ENCODE measurements at places on chromosomes 5 and 9.
A peak's percentile ranks its signal among the peaks of the same experiment; 100 is the strongest.

DNA sequence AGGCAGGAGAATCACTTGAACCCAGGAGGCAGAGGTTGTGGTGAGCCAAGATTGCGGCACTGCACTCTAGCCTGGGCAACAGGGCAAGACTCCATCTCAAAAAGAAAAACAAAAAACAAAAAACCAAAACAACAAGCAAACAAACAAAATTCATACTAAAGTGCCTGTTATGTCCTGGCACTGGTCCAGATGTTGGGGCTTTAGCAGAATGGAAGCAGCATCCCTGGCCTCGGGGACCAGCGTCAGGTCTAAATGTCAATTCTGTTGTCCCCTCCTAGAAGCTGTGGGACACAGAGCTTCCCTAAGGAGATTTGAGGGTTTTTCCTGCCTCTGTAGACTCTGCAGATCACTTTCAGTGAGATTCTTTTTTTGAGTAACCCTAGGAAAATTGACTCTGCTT, 26.2 kb downstream of the PPARGC1B start:
- no peaks in the 10 kb centered on the region for H3K4me1 ChIP-seq
- H3K36me3 ChIP-seq: no peaks in the 10 kb centered on the region
- H3K27me3 ChIP-seq: peaks cover 4% of the 10 kb centered on the region
- no peak for DNase-seq
- no peak overlapping the region for H3K4me3 ChIP-seq

DNA sequence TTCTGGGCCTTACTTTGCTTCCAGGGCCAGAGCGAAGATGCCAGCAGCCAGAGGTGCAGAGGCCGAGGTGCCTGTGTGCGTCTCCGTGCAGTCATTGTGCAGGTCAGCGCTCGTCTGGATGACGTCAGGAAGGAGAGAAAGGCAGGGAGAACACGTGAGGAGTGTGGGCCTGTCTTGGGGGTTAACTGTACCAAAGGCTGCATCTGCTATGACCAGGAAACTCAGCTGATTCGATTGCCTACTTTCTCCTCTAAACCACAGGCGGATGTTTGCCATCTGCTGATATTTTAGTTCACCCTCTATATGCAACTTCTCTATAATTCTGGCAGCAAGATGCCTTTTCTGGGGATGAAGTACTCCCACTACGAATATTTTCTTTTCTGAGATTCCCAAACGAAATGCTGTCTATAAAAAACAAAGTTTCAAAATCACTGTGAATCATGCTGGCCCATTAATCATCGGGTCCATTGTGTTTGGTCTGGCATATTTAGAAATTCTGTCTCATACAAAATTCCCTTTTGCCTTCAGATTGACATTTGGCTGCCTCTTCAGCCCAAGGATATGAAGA, 24.8 kb downstream of the PCSK1 start:
- no peaks in the 10 kb centered on the region for H3K27me3 ChIP-seq
- H3K27ac ChIP-seq: no peak overlapping the region
- no peak for DNase-seq

DNA sequence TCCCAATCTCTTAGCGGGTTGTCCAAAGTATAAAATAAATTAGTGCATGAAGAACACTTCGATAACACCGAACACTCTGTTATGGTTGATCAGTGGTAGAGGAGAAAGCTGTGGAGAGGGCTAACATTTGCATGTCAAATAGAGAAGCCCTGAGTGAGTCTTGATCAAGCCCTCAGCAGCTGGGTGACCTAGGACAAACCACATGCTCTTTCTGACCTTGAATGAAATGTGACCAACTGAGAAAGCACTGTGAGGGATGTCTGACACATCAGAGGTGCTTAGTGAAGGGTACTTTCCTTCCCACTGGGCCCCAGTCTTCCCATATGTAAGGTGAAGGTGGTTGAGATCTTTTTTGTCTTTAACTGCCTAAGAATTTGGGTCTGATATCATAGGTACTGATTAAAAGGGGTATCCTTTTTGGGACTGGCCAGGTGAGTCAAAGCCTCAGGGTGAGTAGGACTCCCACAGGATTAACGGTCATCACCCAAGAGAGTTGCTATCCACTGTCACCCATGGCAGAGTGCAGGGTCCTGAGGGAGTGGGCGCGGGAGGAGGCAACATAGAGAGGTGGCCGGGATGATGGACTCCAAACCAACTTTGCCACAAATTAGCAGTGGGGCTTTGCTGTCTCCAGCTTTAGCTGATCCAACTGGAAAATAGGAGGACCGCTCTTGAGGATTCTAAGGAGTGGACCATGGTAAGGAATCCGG, 53.5 kb downstream of the KIF4B start:
- H3K27ac ChIP-seq: peak overlapping the region; percentile 22
- no peaks in the 10 kb centered on the region for H3K4me1 ChIP-seq
- DNase-seq: no peak

DNA sequence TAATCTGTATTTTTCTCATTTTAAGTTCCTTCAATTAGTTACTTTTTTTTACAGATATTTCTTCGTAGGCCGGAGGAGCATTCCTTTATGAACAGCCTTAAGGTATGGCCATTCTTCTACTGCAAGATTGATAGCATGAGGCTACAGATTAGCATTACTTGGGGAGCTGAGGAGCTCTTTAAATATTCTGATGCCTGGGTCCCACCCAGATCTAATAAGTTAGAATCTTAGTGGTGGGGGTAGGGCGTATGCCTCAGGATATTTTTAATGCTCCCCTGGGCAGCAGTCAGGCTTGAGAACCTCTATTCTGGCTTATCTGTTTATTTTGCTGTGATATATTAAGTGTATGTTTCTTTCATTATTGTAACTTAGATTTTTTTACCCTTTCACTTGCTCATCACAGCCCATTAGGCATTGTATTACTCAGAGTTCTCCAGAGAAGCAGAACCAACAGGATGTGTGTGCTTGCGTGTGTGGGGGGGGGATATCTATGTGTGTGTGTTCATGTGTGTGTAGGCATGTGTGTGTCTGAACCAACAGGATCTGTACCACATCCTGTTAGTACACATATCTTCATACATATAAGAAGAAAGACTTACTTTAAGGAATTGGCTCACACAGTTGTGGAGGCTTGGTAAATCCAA, 91.8 kb upstream of the MTAP start:
- DNase-seq: no peak
- H3K27ac ChIP-seq: no peak overlapping the region
- peaks cover 2% of the 10 kb centered on the region for H3K4me1 ChIP-seq
- H3K36me3 ChIP-seq: no peaks in the 10 kb centered on the region

DNA sequence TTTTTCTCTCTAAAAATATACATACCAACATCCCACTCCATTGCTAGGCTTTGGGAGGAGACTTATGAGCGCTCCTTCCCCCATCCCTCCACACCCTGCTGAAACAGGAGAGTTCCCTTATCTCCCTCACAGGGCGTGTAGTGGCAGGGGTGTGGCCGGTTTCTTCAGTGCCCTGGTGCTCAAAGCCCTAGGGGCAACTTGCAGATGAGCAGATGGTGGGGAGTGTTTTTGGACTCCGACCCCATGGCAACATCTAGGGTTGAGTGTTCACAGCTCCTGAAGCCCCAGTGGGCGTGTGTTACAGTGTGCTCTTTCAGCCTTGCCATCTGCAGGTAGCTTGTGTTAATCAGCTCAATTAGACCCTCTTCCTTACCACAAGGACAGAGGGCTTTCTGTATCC, 409.5 kb downstream of the MAT2B start:
- peaks cover 10% of the 10 kb centered on the region for H3K4me1 ChIP-seq
- H3K27me3 ChIP-seq: no peaks in the 10 kb centered on the region
- peaks cover 3% of the 10 kb centered on the region for H3K36me3 ChIP-seq
- no peak overlapping the region for H3K27ac ChIP-seq
- H3K4me3 ChIP-seq: no peak overlapping the region
- no peak for DNase-seq

DNA sequence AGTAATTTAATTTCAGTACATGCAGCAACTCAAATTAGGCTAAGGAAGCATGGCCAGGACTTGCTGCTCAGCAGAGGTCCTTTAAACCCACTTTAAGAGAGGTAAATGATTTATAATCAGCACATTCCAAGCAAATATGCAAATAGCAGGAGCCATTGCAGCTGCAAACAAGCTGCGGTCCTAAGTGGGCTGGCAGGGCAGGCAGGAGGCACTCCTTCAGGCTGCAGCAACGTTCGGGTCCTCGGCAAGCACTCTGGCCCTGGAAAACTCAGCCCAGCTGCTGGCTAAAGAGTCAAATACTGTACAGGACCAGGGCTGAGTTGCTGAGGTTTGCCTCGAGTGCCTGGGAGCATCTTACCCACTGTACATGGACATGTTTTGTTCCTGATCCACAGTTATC, 126.9 kb downstream of the FSTL4 start:
- no peaks in the 10 kb centered on the region for H3K36me3 ChIP-seq
- peaks cover 16% of the 10 kb centered on the region for H3K4me1 ChIP-seq
- H3K27ac ChIP-seq: no peak overlapping the region
- no peak for DNase-seq

DNA sequence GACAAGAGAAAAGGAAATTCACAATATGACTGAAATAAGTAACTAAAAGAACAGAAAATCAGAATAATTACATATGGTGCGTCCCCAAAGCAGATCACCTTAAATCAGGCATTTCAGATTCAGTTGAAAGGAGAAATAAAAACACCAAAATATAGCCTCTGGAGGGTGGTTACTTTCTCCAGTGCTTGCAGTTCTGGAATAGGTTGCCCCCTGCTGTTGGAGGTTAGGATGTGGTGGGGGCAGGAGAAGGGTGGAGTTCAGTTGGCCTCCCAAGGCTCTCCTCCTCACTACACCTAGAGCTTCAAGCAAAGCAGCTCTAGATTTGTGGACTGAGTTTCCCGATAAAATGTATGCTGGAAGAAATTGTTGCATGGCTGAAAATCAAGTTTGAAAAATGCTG, 338.2 kb upstream of the TLE4 start:
- DNase-seq: no peak
- no peak overlapping the region for H3K27ac ChIP-seq
- H3K4me1 ChIP-seq: no peaks in the 10 kb centered on the region
- peaks cover 8% of the 10 kb centered on the region for H3K27me3 ChIP-seq

GRCh38 chr5:142901476-142902185, 131.5 kb downstream of the ARHGAP26 start:
- H3K4me1 ChIP-seq: peaks cover 40% of the 10 kb centered on the region
- peak overlapping the region; percentile 80 for H3K27ac ChIP-seq
- peaks cover 19% of the 10 kb centered on the region for H3K36me3 ChIP-seq
- no peaks in the 10 kb centered on the region for H3K27me3 ChIP-seq
- H3K4me3 ChIP-seq: no peak overlapping the region

DNA sequence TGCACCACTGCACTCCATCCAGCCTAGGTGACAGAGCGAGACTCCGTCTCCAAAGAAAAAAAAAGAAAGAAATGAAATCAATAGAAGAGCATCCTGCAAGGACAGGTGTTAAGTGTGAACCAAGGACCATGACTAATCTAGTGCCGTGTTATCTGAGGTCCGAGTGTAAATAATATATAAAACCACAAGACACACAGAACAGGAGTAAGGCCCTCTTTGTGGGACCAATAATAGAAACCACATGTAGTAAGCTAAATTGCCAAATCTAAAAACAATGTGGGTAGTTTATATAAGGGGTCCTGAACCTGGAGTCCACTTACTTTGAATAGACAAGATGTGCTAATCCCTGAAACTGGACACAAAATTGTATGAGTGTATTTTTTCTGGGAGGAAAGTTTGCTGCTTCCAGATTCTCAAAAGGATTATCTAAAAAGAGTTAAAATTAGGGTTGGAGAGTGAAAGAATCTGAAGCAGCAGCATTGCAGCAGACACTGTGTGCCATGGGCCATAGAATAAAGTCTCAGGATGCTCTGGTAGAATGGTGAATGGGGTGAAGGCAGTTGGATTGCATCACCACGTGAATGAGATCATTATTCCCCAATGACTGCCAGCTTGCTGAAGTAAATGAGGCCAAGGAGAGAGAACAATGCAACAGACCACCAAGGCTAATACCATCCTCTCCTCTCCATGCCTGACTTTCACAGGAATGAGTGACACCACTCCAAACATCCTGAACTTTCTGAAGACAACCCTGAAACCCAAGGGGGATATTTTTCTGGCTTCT, 222.7 kb downstream of the DCP2 start:
- H3K36me3 ChIP-seq: peaks cover 2% of the 10 kb centered on the region
- DNase-seq: no peak
- H3K4me3 ChIP-seq: no peak overlapping the region
- no peak overlapping the region for H3K27ac ChIP-seq

GRCh38 chr9:69180670-69181069, 6.6 kb downstream of the TJP2 start:
- H3K4me1 ChIP-seq: peaks cover 66% of the 10 kb centered on the region
- peak overlapping the region; percentile 85 for H3K27ac ChIP-seq
- H3K36me3 ChIP-seq: peaks cover 3% of the 10 kb centered on the region
- no peak for DNase-seq
- no peaks in the 10 kb centered on the region for H3K27me3 ChIP-seq

GRCh38 chr5:164345173-164345849, 839.9 kb downstream of the MAT2B start:
- no peak overlapping the region for H3K27ac ChIP-seq
- no peak overlapping the region for H3K4me3 ChIP-seq
- DNase-seq: no peak

GRCh38 chr9:17191082-17191481, 56.2 kb downstream of the CNTLN start:
- no peaks in the 10 kb centered on the region for H3K27me3 ChIP-seq
- H3K4me1 ChIP-seq: no peaks in the 10 kb centered on the region
- no peak overlapping the region for H3K4me3 ChIP-seq

- peaks cover 19% of the 10 kb centered on the region for H3K27me3 ChIP-seq
- H3K36me3 ChIP-seq: no peaks in the 10 kb centered on the region
- no peak for DNase-seq
- no peak overlapping the region for H3K27ac ChIP-seq
- peaks cover 13% of the 10 kb centered on the region for H3K4me1 ChIP-seq
Observed at GRCh38 chr9:89732295-89732938, 127.6 kb downstream of the GADD45G start.

- H3K36me3 ChIP-seq: no peaks in the 10 kb centered on the region
- H3K27me3 ChIP-seq: peaks cover 57% of the 10 kb centered on the region
- no peak overlapping the region for H3K4me3 ChIP-seq
- DNase-seq: no peak
Observed at GRCh38 chr5:135584276-135584675, 5.5 kb upstream of the CXCL14 start.

DNA sequence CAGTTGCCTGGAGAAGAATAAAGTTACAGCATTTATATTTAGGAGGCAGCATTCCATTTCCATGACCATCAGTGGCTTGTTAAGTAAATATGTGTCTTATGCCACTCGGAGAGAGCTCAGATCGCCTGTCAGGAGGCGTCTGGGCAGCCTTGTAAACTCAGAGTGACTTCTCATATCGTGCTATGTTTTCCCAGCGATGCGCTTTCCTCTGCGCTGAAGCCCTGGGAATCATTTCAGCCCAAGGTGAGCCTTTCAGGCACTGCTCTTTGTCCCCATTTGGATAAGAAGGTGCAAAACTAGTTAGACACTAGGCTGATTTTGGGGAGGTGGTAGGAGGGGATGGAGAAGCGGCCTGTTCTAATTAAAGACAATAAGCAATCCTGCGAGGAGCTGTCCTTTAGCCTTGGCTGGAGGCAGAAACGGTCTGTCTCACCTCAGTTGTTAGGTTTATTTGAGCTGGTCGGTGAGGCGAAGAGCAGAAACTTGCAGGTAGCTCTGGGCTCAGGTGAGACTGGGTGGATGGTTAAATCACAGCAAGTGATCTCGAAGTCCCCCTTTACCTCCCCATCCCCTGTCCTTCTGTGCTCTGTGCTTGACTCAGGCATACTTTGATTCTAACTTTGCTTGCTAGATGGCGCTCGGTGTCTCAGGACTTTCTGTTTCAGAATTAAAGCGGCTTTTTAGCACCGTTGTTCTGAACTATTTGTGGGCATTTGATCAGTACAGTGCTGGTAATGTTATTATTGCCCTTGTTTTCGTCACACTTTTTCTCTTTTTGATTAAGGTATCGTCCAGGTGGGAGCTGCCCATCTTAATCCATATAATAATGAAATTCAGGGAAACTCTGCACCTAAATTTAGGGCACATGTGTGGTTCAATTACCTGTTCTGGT, 24.6 kb downstream of the NR2F1 start:
- peak overlapping the region; percentile 35 for H3K27ac ChIP-seq
- H3K4me1 ChIP-seq: peaks cover 21% of the 10 kb centered on the region
- no peaks in the 10 kb centered on the region for H3K36me3 ChIP-seq
- peaks cover 82% of the 10 kb centered on the region for H3K27me3 ChIP-seq

All from progenitor cell of endocrine pancreas (in vitro differentiated cells).